ENCODE measurements at places on chromosomes 2 and 18.

DNA sequence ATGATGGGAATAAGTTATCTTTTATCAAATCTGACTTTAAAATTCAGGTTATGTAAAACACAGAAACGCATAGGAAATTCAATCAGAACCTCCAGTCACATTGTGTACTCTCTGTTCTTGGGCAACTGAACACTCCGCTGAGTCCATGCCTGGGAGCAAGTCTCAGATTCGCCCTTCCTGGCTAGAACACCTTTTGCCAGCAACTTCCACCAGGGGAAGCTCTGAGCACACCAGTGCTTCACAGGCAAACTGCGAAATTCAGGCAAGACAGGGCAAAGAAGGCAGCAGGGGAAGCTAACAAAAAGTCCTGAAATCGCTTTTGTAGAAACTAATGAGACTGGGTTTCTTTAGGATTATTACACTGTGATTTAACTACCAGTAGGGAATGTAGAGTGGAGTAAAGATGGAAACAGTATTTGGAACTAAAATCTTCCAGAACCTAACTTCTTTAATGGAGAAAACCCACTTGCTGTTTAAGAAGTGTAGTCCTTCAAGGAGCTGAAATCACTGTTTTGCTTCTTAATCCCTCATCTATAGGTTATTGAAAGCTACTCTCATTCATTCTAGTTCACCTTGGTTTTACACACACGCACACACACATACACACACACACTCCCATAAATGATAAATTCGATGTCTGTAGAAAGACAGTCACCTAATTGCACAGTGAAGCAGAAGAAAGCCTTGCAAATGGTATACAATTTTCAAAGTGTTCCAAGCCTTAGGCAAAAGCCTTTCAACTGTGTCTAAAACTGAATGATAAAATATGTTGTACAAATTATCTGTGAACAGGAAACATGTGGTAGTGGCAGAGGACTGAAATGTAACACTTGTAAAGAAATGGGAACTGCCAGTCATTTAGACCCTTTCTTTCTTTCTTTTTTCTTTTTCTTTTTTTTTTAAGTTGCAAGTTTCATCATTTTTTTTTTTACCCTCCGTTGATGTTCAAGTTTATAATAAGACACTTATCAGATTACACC is 214.5 kb downstream of the TMEM182 start:
- DNase-seq, result no peak

DNA sequence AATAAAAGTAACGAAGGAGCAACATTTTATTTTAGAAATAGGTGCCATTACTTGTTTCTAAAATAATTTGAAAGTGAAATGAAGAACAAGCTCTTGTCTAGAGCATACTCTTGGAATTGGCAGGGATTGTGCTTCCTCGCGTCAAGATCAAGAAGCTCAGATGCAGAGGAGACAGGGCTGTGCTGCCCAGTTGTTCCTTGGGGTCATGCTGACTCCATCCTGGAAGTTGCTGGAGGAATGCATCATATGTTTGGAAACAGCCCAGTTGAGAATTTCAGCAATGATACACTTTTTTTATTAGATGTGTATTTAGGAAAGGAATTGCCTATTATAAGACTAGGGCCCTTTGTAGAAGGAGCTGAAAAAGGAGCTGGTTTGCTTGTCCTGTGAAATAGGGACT is 17.2 kb downstream of the LTBP1 start:
- DNase-seq, result no peak

DNA sequence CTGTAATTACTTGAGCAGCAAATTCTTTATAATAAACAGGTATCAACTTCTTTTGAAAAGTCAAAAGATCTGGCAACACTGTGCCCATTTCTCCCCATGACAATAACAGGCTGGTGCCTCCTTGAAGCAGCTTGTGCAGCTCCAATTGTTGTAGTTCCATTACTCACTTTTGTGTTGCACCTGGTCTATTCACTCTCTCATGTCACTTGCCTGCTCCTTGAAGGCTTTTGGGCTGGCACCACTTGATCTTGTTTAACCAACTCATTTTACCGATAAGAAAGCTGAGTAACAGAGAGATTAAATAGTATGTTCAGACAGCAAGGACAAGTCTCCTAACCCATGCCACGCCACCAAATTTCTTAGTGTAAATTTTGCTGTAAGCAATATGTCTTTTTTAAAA is 314.5 kb downstream of the OSR1 start:
- DNase-seq, result no peak

DNA sequence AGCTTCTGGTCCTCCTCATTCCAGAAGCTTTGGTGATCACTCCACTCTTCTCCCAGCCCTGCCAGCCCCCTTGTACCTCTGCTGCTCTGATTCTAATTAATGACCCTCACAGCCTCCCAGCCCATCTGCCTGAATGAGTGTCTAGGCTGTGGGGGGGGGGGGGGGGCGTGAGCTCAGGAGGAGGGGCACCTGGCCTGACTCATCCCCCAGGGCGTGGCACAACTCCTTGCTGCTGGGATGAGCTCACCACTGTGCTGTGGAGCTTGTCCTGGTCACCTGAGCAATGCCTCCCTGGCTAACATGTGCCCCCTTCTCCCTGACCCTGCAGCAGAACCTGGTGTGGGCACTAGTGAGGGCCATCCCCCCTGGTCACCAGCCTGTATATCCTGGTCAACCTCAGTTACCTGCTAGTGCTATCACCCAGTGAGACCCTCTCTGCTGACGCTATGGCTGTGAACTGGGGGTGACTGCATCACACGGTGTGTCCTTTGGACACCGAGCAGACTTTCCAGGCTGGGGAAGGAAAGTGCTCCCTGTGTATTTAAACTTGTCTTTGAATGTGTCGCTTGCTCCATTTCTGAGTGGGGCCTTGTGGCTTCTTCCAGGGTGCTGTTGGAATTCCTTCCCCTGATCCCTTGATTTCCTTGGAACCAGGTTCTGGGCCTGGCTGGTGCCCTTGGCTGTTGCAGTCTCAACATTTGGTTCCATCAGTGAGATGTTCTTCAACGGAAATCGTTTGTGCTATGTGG is 41.5 kb upstream of the PUM2 start:
- no peak for DNase-seq

DNA sequence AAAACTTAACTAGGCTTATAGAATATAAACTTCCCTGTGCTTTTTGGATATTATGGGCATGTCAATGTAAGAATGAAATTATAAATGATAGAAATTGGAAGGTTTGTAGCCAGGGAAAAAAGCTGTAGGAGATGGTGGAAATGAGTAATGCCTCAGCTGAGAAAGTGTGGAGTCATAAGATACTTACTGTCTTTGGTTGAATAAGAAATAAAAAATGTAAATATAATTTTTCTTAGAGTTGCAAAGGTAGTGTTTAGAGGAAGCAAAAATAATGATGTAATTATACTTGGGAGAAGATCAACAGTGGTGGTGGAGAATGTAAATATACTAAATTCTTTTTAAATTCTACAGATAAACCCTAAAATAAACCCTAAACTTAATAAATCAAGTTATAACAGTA is 26.2 kb upstream of the RND3 start:
- DNase-seq, result no peak

GRCh38 chr2:39508198-39508597 is 71.1 kb upstream of the MAP4K3 start:
- DNase-seq, result no peak

DNA sequence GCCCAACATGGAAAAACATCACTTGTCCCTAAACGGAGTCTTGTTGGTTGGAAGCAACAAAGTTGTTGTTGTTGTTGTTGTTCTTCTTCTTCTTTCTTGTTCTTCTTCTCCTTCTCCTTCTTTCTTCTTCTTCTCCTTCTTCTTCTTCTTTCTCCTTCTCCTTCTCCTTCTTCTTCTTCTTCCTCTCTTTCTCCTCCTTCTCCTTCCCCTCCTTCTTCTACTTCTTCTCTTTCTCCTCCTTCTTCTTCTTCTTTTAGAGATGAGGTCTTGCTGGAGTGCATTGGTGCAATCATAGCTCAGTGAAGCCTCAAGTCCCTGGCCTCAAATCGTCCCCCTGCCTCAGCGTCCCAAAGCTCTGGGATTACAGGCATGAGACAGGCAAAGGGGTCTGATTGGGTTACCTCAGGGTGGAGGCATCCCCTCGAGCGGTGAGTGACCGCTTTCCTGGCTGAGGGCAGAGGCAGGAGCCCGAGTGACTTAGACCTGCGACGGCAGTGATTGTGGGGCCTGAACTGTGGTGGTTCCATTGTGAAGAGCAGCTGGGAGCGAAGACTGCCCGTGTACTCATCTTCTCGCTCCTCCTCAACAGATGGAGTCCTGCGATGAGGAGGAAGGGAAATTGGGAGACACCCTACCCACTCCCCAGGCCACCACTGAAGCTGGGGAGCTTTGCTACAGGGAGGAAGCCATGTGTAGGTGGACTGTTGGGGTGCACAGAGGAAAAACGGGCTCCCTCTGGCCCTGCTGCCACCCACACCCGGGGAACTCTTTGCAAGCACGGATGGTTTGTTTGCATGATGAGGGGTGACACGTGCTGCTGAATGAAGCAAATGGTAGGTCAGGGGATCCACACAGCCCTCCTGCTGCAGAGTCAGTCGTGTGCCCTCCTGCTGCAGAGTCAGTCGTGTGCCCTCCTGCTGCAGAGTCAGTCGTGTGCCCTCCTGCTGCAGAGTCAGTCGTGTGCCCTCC is 7.0 kb upstream of the PER2 start:
- DNase-seq, result no peak

DNA sequence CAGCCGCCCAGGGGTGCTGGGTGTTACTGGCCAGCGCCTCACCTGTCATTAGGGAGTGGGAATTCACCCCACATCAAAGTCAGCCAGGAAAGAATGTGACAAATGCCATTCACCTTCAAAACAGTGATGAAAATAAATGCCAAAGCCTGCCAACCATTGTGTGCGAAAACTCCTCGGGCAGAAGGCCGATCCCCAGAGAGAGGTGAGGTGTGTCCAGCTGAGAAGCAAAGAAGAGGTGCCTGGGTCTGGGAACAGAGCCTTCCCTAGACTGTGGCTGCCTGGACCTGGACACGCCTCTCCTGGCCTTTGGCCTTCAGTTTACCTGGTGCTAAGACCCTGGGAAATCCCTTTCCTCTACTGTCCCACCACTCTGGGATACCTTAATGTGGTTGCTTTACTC is 142.7 kb downstream of the CYP26B1 start:
- no peak for DNase-seq
